Activated CD8-positive, alpha-beta memory T cell treated with anti-CD3 and anti-CD28 coated beads, Interleukin-2, amount 50 U/mL, for 48 hours (primary cell): ENCODE measurements at places on chromosomes 2 and 18.

- no peak for DNase-seq
Observed at GRCh38 chr2:67867735-67868134, 195.1 kb downstream of the C1D start.

GRCh38 chr2:205461169-205461568, 221.1 kb upstream of the NRP2 start:
- DNase-seq: no peak

DNA sequence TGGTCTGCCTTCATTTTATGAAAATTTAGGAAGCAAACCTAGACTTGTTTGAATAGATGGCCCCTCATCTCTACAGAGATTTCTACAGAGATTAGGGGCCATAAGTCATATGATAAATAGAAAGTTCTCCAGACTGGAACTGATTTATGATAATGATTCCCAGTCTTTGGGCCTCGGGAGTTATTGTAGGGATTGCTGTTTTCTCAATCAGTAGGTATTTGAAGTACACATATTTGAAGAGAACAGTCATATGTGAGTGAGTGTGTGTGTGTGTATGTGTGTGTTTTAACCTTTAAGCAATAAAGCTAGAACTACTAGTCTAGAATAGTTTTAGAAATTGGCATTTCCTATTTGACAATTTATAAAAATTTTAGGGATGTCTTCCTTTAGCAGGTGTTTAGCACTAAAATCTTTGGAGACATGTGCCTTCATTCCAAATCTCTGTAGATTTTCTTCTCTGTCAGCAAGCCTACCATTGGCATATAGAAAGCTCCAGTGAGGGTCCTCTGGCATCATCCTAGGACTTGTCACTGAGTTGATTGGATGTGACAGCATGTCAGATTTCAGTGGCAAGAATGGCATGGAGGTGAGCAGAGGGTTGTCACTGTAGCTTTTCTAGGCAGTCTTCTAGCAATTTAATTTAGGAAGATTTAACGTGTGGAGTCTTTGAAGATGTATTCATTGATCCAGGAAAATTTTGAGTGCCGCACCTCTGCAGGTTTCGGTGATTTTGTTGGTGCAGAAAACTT, 71.2 kb downstream of the MYO1B start:
- no peak for DNase-seq

- no peak for DNase-seq
Observed at GRCh38 chr2:192960945-192961344, 766.2 kb upstream of the TMEFF2 start.

DNA sequence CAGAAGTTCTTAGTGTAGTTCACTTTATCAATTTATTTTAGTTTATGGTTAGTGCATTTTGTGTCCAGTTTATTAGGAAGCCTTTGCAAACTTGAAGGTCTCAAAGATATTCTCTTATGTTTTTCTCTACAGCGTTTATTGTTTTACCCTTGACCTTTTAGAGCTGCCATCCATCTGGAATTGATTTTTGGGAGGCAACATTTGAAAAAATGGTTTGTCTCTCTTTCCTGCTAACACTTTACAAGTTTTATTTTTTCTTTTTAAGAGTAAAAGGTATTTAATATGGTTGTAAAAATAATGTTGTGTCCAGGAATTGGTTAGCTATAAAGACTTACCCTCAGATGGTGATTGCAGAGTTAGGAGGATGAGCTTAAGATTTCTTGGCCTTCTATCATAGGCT, 14.0 kb downstream of the GORASP2 start:
- DNase-seq: no peak

DNA sequence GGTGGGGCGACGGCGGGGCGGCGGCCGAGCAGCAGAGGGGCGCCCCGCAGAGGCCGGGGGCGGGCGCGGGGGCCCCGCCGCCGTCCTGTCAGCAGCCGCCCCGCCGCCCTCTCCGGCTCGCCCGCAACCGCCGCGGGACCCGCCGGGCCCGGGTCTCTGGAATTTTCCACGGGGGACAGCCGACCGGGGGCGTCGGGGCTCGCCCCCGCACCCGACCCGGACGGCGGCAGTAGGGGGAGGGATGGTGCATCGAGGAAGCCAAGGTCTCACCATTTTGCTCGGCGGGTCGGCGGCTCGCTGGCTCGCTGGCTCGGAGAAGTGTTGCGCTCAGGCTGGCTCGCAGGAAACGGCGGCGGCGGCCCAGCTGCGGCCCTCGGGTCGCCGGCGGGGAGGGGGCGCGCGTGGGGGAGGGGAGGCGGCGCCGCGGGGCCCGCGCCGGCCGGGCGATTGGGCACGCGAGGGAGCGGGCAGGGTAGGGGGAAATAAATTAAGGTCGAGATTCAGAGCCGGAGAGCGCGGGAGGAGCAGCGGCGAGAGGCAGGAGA, 405 bp downstream of the PPP3R1 start:
- peak; percentile 74 for DNase-seq

- no peak for DNase-seq
Observed at GRCh38 chr2:172048508-172049503, 36.5 kb upstream of the DLX1 start.

GRCh38 chr2:172177996-172178395, 75.3 kb upstream of the DLX2 start:
- DNase-seq: no peak

GRCh38 chr2:62998949-62999348, 51.7 kb upstream of the OTX1 start:
- no peak for DNase-seq

DNA sequence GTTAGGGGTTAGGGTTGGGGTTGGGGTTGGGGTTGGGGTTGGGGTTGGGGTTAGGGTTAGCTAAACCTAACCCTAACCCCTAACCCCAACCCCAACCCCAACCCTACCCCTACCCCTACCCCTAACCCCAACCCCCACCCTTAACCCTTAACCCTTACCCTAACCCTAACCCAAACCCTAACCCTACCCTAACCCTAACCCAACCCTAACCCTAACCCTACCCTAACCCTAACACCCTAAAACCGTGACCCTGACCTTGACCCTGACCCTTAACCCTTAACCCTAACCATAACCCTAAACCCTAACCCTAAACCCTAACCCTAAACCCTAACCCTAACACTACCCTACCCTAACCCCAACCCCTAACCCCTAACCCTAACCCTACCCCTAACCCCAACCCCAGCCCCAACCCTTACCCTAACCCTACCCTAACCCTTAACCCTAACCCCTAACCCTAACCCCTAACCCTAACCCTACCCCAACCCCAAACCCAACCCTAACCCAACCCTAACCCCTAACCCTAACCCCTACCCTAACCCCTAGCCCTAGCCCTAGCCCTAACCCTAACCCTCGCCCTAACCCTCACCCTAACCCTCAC, 24.1 kb upstream of the RABL2A start:
- no peak for DNase-seq

DNA sequence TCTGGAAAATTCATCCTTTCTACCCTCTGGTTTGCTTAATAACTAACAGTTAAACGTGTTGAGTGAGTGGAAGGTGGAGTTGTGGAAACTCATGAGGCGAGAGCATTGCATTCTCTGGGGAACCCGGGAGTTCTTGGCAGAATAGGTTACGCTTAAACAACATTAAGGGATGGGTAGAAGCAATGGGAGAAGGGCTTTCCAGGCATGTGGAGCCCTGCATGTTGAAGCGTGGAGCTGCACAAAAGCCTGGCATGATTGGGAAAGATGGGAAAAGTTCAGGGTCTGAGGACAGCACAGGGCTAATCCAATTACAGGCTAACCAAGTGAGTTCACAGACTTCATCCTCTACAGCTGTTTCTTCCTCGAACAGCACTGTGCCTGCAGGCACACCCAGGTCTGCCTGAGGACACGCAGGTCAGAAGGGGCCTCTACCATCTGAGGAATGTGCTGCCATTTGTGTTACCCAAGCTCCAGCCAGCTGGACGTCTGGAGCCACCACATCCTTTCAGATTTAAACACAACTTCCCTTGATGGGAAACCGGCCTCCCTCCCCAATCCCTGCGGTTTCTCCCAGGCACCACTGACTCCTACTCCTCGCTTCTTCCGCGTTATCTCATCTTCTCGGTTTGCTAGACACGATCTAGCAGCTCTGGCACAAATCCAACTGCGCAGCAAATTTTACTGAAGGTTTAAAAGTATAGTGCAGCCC, 164.2 kb downstream of the ANTXR1 start:
- DNase-seq: no peak

DNA sequence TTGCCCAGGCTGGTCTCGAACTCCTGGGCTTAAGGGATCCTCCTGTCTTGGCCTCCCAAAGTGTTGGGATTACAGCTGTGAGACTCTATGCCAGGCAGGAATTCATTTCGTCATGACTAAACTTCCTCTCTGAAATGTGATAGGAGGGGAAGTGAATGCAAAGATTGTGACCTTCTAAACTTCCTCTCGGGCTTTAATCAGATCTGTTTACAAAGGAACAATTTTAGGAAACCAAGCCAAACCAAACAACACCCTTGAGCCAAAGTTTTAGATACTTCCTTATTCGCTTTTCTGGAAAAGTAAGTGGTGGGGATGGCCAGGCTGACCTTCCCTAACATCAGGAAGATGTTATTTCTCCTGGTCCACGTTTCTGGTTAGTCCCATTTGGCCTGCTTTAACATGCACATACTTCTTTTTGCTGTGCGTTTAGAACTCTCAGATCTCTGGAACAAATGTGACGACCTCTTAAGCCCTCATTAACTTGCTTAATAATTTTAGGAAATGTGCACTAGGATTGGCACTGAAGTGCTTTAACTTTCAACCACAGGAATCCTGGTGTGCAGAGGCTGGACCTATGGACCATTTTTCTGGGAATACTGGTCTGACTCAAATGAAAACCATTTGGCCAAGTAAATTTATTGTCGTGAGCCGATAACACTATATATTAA, 33.2 kb upstream of the YES1 start:
- no peak for DNase-seq
